ENCODE measurements at places on chromosomes 1 and 21.

DNA sequence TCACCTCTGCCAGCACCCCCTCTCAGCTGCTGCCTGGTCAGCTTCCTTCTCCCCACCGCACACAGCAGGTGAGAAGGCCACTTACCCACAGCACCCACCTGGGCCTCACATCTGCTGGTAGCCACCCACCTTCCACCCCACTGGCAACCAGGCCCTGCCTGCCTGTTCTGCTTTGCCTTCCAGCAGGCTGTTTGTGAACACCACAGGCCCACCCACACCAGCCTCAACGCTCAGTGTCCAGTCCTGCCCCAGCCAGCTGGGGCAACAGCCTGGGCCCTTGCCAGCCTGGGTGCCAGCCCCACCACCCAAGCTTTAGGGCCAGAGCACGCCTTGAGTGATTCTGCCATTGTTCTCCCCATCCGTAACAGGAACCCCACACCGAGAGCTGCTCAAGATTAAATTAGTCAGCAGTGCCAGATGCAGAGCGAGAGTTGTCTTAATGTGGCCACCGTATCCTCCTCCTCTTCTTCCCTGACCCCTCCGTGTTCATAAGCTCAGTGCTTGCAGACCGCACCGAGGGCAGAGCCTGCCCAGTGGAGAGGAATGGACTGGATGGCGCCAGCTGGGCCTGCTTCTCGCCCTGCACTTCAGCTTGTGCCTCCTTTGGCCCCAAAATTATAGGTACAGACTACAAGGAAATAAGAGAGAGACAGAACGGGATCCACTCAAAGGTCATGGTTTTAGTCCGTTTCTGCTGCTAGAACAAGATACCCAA, 120.3 kb upstream of the COL6A1 start:
- DNase-seq: peak; percentile 40

DNA sequence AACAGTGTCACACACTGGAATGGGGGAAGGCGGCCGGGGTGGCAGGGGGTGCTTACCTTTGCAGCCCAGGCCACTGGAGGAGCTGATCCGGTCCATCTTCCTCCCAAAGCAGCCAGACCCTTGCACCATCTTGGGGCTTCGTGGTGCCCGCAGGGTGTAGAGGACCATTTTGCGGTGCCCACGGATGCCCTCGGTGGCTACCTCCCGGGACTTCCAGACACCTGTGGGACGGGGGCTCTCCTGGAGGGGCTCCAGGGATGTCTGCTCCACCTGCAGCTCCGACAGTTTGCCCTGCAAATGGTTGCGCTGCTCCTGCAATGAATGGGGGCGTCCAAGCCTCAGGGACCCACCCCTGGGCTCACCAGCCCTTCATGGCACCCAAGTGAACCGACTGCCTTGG, 587 bp downstream of the NPPB start:
- DNase-seq: no peak

DNA sequence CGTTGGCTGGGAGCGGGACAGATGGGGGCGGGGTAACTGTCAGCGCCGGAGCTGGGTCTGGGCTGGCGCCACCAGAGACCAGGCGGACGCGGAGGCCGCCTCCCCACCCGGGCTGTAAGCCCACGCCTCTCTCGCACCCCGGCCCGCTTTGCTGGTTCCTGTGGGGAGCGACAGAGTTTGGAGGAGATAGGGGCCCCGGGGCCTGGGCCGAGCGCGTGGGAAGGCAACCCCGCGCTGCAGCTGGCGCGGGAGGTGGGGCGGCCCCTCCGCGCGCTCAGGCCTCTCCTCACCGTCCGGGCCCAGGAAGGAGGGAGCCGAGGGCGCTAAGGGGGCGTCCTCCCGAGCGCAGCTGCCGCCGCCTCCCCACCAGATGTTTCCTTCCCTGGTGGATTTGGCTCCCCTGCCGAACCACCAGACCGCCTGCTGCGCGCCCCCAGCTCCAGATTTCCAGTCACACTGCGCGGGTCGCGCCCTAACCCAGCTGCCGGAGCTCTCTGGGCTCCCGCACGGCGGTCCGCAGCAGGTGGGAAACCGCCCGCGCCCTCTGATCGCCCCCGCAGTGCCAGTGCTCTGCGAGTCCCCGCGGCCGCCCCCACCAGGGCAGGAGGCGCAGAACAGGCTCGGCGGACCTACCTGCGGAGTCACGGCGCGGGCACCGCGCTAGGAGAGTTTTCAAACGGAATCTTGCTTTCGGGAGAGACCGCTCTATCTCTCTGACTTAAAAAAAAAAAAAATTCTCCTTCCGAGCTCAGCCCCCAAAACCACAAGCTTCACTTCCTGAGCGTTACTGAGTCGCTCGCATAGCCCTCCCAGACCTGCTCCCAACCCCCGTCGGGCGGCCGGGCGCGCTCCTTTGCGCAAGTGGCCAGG, 1.1 kb downstream of the GFI1 start:
- peak; percentile 76 for DNase-seq

DNA sequence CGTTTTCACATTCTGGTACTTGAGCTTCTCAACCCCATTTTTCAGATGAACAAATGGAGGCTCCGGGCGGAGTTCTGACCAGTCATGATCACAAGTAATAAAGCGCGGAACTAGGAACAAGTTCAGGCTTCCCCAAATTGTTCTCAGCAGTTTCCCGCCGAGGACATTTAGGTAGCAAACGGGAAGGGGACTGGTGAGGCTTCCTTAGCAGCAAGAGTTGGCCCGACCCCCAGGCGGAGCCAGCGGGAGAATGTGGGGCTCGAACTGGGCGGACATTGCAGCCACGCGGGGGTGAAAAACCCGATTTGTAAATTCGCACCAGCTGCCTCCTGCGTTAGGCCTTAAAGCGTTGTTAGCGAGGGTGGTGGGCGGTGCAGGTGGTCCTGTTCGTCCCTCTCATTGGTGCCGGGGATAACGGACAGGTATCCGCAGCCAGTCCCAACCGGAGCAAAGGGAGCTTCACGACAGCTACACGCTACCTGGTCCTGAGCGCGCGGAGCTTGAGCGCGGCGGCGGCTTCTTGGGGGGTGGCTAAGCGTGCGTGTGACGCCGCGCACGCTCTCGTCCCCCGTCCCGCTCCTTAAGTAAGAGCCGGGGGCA, 15.3 kb downstream of the SEMA6C start:
- DNase-seq: peak; percentile 90

DNA sequence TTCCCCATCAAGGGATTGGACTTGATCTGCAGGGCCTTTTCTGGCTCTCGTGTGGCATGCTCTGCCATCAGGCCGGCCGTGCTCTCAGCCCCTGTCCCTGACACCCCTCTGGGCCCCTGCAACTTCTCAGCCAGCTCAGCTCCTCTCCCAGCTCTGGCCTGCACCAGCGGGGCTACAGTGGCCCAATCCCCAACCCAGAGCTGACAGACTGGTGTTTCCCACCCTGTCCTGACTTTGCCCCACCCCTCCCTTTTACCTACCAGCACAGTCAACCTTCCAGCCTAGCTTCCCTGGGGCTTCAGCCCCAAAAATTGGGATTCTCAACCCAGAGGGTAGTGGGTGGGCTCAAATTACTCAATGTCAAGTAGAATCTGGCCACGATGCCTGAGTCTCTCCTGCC, 149.3 kb downstream of the SYF2 start:
- DNase-seq: no peak

DNA sequence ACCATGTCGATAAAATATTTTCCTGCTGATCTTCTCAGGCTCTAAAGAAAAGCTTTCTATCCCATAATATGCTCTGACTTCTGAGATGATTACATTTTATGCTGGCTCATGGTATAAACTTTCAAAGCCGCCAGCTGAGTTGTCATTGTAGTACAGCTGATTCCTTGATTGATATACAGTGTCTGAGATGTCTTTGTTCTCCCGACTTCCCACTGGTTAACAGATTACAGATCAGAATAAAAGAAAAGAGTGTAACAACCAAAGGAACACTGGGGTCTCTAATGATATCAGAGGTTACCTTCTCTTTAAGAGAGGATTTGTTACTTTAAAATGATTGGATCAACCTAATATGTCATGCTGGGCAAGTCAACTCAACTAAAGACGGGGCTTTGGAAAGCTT, 485.4 kb upstream of the LRRC7 start:
- DNase-seq: no peak

DNA sequence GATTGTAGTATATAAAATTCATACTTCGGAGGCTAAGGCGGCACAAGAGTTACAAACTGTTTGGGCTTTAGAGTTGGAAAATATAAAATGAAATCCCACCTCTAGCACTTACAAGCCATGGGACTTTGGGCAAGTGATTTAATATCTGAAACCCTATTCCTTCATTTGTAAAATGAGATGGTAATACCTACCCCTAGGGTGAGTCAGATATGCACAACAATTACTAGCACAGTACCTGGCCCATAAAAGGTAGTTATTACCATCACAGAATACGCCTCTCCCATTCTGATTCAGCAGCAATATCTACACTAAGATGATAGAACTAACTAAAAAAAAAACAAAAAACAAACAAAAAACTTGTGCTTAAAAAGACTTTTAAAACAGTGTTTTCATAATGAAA, 3.5 kb downstream of the KLHL12 start:
- DNase-seq: no peak

All from retina (tissue), 1 donor.